ENCODE measurements at places on chromosomes 11 and 22.

DNA sequence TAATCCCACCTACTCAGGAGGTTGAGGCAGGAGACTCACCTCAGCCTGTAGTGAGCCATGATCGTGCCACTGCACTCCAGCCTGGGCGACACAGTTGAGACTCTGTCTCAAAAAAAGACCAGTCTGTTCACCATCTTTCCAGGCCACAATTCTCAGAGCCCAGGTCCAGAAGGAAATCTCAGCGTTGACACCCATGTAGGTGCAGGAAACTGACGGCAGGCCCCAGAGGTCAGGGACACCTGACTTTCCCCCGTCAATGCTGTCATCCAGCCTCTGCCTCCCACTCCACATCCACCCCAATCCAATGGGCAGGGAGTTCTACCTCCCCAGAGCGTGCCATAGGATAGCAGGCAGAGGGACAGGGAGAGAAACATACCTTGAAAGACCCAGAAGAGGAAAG, 5.9 kb upstream of the GRK2 start:
- DNase-seq = no peak

DNA sequence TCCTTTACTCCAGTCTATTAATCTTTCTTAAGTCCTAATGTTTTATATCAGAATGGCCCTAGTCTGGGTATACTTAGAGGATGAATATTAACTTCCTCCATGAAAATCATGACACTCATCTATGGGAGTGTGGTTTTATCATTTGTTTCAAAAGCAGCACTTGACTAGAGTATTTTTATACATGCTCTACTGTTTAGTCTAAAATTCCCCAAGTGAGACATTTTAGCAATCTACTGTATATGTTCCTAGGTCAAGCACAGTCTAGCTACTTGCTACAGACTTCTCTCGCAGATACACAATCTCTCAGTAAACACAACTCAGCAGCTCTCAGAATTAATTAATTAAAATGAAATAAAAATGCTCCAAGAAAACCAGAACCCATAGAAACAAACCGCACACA, 2.9 kb upstream of the HBB start:
- DNase-seq = no peak

- DNase-seq = no peak
These were observed 19.8 kb downstream of the FAM118A start for GRCh38 chr22:45329530-45329936.

DNA sequence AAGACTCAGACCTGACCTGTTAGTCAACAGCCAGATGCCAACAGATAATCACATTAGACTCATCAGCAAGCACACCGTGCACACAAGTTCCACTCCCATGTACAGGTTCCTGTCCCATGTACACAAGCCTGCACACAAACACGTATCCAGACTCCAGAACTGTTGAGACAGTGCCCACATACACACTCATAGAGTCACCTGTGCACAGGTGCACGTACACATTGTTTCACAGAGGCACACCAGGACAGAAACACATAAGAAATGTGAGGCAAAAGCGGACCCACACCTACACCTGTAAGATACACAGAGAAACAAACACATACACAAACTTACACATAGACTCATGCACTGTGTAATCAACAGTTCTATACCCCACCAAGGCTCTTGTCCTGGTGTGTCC, 2.7 kb upstream of the ZNF74 start:
- DNase-seq = no peak

DNA sequence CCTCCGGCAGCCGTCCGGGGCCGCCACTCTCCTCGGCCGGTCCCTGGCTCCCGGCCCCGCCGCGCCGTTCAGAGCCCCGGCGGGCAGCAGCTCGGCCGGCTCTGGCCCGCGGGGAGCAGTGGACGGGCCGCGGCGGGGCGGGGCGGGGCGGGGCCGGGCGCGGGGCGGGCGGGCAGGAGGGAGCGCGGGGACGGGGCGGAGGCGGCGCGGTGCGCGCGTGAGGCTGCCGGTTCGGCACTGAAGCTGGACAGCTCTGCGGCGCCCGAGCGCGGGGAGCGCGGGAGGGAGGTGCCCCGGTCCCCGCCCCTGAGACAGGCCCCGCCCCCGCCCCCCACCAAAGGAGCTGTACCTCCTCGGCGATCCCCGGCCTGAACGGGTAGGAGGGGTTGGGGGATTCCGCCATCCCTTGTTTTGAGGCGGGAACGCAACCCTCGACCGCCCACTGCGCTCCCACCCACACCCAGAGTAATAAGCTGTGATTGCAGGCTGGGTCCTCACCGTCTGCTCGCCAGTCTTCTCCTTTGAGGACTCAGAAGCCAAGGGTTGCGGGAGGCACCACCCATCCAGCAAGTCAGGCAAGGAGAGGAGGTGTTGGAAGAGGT, at the start of gene DRD2:
TSS of gene DRD2 (minus strand) at position 239 of the 602 bp plus-strand sequence. CDS start 50,747 bp downstream, outside the sequence.
- peak; percentile 19 for DNase-seq

- DNase-seq = peak; percentile 31
These were observed 41.0 kb downstream of the CEP57 start for GRCh38 chr11:95831198-95831883.

DNA sequence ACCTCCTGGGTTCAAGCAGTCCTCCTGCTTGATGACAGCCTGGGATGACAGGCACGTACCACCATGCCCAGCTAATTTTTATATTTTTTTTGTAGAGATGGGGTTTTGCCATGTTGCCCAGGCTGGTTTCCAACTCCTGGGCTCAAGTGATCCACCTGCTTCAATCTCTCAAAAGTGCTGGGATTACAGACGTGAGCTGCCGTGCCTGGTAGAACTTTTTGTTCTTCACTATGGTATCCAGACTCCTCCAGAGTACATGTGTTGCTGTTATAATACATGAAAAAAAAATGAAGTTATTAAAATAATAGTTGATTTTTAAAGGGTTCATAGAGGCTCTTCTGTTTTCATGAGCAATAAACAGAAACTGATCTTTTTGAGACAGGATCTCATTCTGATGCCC, 29.6 kb downstream of the ZNF143 start:
- no peak for DNase-seq

- DNase-seq = no peak
These were observed 51.4 kb downstream of the PRR5L start for GRCh38 chr11:36347384-36347906.
